ENCODE measurements at places on chromosomes 2 and 18. TPM values are rescaled to one million over a fixed set of nuclear protein-coding genes. Genes with fewer than 3 reads are reported as not detected.

DNA sequence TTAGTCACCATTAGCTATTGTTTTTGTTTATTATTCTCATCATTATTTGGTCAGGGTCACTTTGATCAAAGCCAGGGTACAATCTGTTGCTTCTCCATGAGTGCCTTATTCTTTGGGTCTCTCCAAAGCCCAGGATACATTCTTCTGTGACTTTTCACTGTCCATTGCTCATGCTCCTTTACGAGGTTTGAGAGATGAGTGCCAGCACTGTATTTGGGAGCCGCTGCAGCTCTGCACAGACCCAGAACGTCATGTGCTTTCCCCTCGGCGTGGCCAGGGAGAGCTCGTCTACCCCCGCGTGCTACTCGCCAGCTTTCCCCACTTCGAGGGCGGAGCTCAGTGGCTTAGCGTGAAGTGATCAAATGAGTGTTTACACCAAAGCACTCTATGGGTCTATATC, 123.7 kb downstream of the COL6A3 start:
- no peaks in the 10 kb centered on the region for H3K36me3 ChIP-seq
- H3K27me3 ChIP-seq = peaks cover 41% of the 10 kb centered on the region
- H3K4me1 ChIP-seq = peaks cover 9% of the 10 kb centered on the region
- no peak for DNase-seq

Gene IL36B
- not detected for total RNA-seq

- no peaks in the 10 kb centered on the region for H3K36me3 ChIP-seq
- no peaks in the 10 kb centered on the region for H3K4me1 ChIP-seq
- no peak overlapping the region for H3K27ac ChIP-seq
- no peak for DNase-seq
- no peaks in the 10 kb centered on the region for H3K27me3 ChIP-seq
Measured at GRCh38 chr2:184444623-184445223, 153.6 kb upstream of the ZNF804A start.

DNA sequence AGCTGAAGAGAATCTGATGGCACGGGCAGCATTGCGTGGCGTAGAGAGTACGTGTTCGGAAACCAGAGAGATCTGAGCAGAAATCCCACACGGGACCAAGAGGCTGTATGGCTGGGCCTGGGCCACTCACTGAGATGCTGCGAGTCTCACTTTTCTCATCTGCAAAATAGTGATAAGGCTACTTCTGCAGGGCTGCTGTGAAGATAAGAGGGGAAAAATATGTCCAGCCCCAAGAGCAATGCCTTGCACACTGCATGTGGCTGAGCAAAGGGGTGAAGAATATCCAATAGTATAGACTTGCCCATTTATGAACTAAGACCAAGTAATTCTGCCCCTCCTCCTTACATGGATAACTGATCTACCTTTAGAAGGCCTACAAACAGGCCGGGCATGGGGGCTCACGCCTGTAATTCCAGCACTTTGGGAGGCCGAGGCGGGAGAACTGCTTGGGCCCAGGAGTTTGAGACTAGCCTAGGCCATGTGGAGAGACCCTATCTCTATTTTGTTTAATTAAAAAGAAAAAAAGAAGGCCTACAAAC, 3.1 kb downstream of the FECH start:
- H3K4me3 ChIP-seq = no peak overlapping the region
- no peak overlapping the region for H3K27ac ChIP-seq
- peaks cover 14% of the 10 kb centered on the region for H3K4me1 ChIP-seq
- no peak for DNase-seq
- no peaks in the 10 kb centered on the region for H3K27me3 ChIP-seq

- H3K4me3 ChIP-seq = no peak overlapping the region
- peaks cover 25% of the 10 kb centered on the region for H3K27me3 ChIP-seq
- H3K36me3 ChIP-seq = no peaks in the 10 kb centered on the region
- H3K4me1 ChIP-seq = no peaks in the 10 kb centered on the region
- no peak overlapping the region for H3K27ac ChIP-seq
Measured at GRCh38 chr18:9001209-9001608, 101.3 kb upstream of the NDUFV2 start.

GRCh38 chr2:133421516-133422324, 146.5 kb downstream of the NCKAP5 start:
- no peak overlapping the region for H3K27ac ChIP-seq
- no peaks in the 10 kb centered on the region for H3K27me3 ChIP-seq
- H3K4me3 ChIP-seq = no peak overlapping the region
- DNase-seq = no peak
- no peaks in the 10 kb centered on the region for H3K36me3 ChIP-seq
- H3K4me1 ChIP-seq = no peaks in the 10 kb centered on the region

Gene TANC1
- 0.86 TPM for total RNA-seq

- no peaks in the 10 kb centered on the region for H3K36me3 ChIP-seq
- no peak overlapping the region for H3K4me3 ChIP-seq
- peaks cover 2% of the 10 kb centered on the region for H3K4me1 ChIP-seq
- no peak for DNase-seq
- H3K27me3 ChIP-seq = peaks cover 3% of the 10 kb centered on the region
Measured at GRCh38 chr2:60356346-60356745, 197.1 kb downstream of the BCL11A start.

DNA sequence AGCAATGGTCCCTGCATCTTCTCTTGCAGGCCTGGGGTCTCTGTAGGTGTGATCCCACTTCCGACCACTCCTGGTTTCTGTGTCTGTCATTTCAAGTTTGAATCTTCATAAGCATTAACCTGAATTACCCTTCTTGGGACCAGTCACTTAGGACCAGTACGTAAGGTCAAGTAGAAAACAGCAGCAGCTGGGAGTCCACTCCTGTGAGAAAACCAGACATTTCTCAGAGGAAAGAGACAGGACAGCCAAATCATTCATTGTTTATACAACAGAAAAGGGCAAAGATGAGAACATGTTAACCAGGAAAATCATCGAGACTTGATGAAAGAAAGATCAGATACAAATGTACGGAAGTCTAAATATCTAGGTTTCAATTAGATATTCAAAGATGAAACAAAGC, 163.0 kb downstream of the MREG start:
- H3K4me1 ChIP-seq = no peaks in the 10 kb centered on the region
- H3K27me3 ChIP-seq = peaks cover 1% of the 10 kb centered on the region
- no peaks in the 10 kb centered on the region for H3K36me3 ChIP-seq
- H3K27ac ChIP-seq = no peak overlapping the region
- H3K4me3 ChIP-seq = no peak overlapping the region

DNA sequence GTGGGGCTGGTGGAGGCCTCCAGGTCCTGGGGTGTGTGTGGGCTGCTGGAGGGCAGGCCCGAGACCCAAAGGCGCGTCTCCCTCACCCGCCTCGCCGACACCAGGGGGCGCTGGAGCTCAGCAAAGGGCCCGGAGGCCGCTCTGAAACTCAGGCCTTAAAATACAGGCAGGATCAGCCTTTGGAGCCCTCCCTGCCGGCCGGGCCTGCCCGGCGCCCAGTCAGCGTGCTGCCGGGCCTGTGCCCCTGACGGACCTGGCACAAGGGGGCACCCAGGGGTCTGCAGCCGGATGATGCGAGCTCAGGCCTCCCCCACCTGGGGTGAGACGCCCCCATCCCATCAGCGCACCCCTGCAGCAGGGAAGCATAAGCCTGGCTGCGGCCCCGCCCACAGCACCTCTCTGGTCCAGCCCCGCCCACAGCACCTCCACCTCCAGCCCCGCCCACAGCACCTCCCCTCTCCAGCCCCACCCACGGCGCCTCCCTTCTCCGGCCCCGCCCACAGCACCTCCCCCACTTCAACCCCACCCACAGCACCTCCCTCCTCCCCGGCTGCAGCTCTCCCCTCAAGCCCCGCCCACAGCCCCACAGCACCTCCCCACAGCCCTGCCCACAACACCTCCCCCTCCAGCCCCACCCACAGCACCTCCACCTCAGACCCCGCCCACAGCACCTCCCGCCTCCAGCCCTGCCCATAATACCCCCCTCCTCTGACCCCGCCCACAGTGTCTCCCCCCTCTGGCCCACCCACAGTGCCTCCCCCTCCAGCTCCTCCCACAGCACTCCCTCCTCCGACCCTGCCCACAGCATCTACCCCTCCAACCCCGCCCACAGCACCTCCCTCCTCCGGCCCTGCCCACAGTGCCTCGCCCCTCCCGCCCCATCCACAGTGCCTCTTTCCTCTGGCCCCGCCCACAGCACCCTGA, 92.8 kb upstream of the OTOS start:
- peaks cover 8% of the 10 kb centered on the region for H3K36me3 ChIP-seq
- H3K4me1 ChIP-seq = no peaks in the 10 kb centered on the region
- peaks cover 13% of the 10 kb centered on the region for H3K27me3 ChIP-seq
- no peak overlapping the region for H3K27ac ChIP-seq
- DNase-seq = peak; percentile 84
- H3K4me3 ChIP-seq = no peak overlapping the region

DNA sequence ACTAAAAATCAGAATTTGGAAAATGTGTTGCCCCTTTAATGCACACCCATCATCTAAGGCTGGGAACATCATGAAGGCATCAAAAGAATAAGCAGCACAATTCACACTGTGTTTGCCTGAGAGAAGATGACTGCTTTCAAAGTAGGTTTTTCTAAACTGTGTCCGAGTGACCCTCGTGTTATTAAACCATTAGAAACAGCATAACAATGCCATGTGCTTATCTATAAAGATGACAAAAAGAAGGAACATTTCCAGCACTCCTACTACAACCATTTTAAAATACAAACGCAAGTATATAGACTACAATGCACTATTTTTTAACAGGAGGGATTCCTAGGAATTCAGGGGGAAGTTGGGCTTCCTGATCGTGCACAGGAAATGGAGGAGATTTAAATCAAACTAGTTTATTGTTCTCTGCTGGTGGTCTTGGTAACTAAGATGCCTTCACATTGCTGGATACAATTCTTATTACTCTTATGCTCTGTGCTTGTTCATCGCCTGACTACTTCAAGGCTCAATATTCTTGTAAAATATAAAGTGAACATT, 305.9 kb upstream of the CCDC68 start:
- no peaks in the 10 kb centered on the region for H3K4me1 ChIP-seq
- no peaks in the 10 kb centered on the region for H3K27me3 ChIP-seq
- no peak overlapping the region for H3K27ac ChIP-seq
- H3K4me3 ChIP-seq = no peak overlapping the region
- no peaks in the 10 kb centered on the region for H3K36me3 ChIP-seq

GRCh38 chr2:128449226-128450061, 130.8 kb upstream of the HS6ST1 start:
- DNase-seq = no peak
- H3K36me3 ChIP-seq = no peaks in the 10 kb centered on the region
- H3K27me3 ChIP-seq = peaks cover 3% of the 10 kb centered on the region

- H3K27ac ChIP-seq = no peak overlapping the region
- DNase-seq = peak; percentile 6
- H3K27me3 ChIP-seq = no peaks in the 10 kb centered on the region
- no peak overlapping the region for H3K4me3 ChIP-seq
Measured at GRCh38 chr2:218026676-218027425, 24.1 kb upstream of the TNS1 start.

DNA sequence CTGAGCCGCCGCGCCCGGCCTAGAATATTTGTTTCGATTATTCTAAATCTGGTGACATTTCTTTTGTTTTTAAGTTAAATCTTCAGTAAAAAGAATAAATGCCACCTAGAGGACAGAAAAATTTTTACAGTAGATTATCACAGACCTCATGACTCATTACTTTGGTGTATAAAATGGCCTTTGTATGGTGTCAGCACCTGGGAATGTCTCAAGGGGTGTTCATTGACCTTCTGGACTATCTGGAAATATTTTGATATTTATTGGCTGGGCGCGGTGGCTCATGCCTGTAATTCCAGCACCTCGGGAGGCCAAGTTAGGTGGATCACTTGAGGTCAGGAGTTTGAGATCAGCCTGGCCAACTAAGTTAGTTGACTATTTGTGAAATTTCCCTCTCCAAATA, 30.3 kb upstream of the SLC30A6 start:
- H3K4me3 ChIP-seq = no peak overlapping the region
- H3K27me3 ChIP-seq = no peaks in the 10 kb centered on the region
- H3K36me3 ChIP-seq = peaks cover 16% of the 10 kb centered on the region
- no peak for DNase-seq

DNA sequence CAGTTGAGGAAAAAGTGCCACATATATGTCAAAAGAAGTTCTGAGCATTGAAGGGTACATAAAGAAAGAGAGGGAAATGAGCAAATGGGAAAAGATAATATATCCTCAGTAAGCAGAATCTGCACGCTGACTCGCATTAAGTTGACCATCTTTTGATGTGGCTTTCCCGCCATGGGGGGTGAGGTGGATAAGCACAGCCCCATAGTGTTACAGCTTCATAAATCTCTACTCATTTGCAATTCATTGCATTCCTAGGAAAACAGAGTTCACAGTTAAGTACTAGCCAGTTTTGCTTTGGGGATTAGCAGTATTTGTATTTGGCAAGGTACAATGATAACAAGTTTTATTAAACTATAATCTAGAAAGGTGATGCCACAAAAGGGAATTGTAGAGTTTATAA, 814.2 kb downstream of the LRP1B start:
- no peaks in the 10 kb centered on the region for H3K4me1 ChIP-seq
- no peaks in the 10 kb centered on the region for H3K27me3 ChIP-seq
- DNase-seq = no peak
- H3K4me3 ChIP-seq = no peak overlapping the region
- no peaks in the 10 kb centered on the region for H3K36me3 ChIP-seq
- no peak overlapping the region for H3K27ac ChIP-seq

- no peaks in the 10 kb centered on the region for H3K4me1 ChIP-seq
- H3K36me3 ChIP-seq = no peaks in the 10 kb centered on the region
- H3K4me3 ChIP-seq = no peak overlapping the region
- DNase-seq = no peak
- H3K27me3 ChIP-seq = no peaks in the 10 kb centered on the region
Measured at GRCh38 chr18:14930576-14930975, 182.6 kb downstream of the ANKRD30B start.

Gene IL1B
- not detected for total RNA-seq

DNA sequence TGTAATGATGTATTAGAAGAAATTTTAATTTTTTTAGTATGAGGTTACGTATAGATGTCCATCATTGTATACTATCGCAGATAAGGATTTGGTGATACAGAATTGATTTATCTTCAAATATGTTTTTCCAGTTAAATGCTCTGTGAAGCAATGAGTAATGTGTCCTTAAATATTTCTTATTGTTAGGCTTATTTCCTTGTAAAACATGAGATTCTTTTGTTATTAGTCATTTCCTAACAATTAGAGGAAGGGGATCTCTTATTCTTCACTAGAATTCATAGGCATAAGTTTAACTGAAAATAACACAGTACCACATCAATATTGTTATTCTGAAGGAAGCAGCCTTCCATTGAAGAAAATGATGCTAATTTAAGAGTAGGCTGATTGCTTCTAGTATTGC, 15.5 kb upstream of the OTX1 start:
- no peaks in the 10 kb centered on the region for H3K27me3 ChIP-seq
- no peak overlapping the region for H3K27ac ChIP-seq
- DNase-seq = no peak
- H3K4me1 ChIP-seq = no peaks in the 10 kb centered on the region

GRCh38 chr2:40937284-40937683, 485.4 kb upstream of the SLC8A1 start:
- no peak for DNase-seq
- no peak overlapping the region for H3K27ac ChIP-seq
- no peak overlapping the region for H3K4me3 ChIP-seq

GRCh38 chr2:3126911-3127621, 250.6 kb downstream of the EIPR1 start:
- DNase-seq = peak; percentile 14
- no peaks in the 10 kb centered on the region for H3K36me3 ChIP-seq
- peak overlapping the region; percentile 8 for H3K4me3 ChIP-seq
- peak overlapping the region; percentile 33 for H3K27ac ChIP-seq
- H3K4me1 ChIP-seq = no peaks in the 10 kb centered on the region
